ENCODE measurements at places on chromosomes 12 and 14.

DNA sequence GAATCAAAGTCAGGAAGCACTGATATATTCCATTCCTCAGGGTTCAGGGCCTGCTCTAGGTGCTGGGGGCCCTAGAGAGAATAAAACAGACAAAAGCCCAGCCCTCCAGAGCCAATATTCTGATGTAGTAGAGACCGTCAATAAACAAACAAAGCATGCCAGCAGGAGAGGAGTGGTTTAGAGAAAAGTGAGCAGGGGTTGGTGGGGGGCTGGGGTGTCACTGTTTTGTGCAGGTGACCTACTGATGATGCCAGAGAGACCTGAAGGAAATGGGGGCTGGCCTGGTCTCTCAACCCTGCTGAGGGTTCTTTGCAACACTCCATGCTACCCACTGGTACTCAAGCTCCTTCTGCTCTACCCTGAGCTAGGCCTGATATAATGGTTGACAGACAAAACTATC lies 26.5 kb downstream of the IL26 start:
- DNase-seq = no peak

- no peak for DNase-seq
Measured at GRCh38 chr12:112328456-112329124, 53.6 kb downstream of the HECTD4 start.

DNA sequence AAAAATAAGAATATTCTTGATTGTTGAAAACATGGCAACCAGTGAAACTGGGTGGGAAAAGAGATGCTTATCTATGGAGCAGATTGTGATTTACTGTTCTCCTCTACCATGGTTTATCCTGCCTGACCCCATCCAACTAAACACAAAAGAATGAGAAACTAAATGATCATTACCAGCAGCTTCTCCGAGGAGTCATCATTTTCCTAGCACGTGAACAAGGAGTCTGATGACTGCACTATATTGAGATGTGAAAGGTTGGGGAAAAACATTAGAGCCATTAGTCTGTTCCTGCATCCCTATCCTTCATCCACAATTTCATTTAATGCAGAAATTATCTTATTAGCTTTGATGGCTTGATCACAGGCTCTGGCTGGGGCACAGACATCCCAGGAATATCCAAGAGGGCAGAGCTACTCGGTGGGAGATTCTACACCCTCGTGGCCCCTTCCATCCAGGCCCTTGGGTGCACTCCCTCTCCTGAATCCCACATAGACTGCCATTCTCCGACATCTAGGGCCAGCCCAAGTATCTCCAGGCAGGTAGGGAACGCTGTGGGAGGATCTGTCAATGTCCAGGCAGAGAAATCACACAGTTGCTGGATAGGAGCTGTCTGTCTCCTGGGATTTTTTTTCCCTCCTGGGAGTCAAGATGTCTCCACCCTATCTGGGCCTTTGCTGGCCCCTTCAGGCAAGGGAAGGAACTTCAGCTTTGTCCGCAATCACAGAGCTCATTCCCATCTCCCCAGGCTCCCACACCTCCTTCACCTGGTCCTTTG lies 43.3 kb upstream of the DHRS4 start:
- no peak for DNase-seq

- DNase-seq = no peak
Measured at GRCh38 chr14:39641224-39641623, 209.0 kb upstream of the FBXO33 start.

DNA sequence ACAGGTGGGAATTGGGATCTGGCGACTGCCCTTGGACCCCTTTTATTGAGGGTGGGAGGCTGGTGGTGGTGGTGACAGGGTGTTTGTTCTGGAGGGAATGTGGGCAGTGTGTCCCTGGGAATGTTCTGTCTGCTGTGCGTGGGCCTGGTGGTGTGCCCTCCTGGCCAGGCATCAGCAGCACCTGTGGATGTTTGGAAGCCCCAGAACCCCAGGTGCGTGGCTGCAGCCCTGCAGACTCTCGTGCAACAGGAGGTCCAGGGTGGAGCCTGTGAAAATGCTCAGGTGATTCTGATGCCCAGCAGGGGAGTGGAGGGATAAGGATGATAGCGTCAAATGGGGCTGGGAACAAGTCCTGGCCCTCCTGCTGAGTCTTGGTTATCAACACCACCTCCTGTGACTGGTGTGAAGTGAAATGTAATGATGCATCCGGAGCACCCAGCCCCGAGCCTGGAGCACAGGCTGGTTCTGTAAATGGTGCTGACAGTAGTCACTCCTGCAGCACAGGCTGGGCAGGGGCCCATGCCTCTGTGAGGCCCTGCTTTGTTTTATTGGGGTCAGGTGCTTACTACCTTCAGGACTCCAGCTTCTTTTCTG lies 176.6 kb downstream of the TSPAN9 start:
- DNase-seq = no peak

All from stimulated activated CD8-positive, alpha-beta memory T cell treated with anti-CD3 and anti-CD28 coated beads, Interleukin-2, amount 100 ng/mL, for 48 hours (primary cell).